Glutamatergic neuron (in vitro differentiated cells): ENCODE measurements at places on chromosomes 11 and 22.

GRCh38 chr11:7581021-7581590, 67.3 kb downstream of the PPFIBP2 start:
- peaks cover 2% of the 10 kb centered on the region for H3K27me3 ChIP-seq
- H3K36me3 ChIP-seq = no peaks in the 10 kb centered on the region
- no peak overlapping the region for H3K4me3 ChIP-seq
- no peak for DNase-seq
- no peak overlapping the region for H3K27ac ChIP-seq

DNA sequence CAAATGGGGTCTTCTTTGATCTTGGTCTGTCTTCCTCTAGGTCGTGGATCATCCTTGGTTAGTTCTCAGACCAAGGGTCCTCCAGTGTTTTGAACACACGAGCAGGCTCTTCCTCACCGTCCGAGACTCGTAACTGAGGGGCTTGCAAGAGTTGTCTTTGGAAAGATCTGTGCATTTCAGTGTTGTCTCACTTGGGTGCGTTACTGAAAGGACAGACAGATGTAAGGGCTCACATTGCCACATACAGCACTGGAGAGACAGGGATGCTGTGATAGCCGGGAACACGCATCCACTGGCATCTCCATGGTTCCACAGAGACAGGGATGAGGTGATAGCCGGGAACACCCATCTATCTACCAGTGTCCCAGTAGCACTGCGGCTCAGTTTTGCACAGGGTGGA, 15.7 kb downstream of the GLB1L2 start:
- H3K27me3 ChIP-seq = peaks cover 6% of the 10 kb centered on the region
- no peaks in the 10 kb centered on the region for H3K4me1 ChIP-seq
- H3K36me3 ChIP-seq = no peaks in the 10 kb centered on the region
- no peak overlapping the region for H3K4me3 ChIP-seq
- H3K27ac ChIP-seq = no peak overlapping the region

GRCh38 chr11:71370020-71370747, 78.0 kb downstream of the DHCR7 start:
- DNase-seq = no peak
- H3K27me3 ChIP-seq = peaks cover 6% of the 10 kb centered on the region
- no peaks in the 10 kb centered on the region for H3K36me3 ChIP-seq
- no peak overlapping the region for H3K27ac ChIP-seq
- no peak overlapping the region for H3K4me3 ChIP-seq

DNA sequence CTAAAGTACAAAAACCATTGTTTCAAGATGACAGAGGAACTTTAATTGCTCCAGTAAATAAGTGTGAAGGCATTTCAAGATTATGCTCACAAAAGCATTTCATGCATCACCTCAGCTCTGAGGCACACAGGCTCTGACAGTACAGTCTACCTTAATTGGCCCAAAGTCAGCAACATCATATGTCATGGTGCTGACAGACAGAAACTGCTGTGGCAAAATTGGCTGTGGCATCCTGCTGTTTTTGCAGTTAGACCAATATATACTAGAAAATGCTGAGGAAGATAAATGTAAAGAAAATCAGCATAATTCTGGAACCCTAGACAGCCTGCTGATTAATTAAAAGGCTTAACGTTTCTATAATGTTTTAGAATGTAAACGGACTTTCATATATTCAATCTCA, 34.9 kb upstream of the PPP2R1B start:
- H3K4me3 ChIP-seq = no peak overlapping the region
- peaks cover 7% of the 10 kb centered on the region for H3K4me1 ChIP-seq
- DNase-seq = no peak
- no peak overlapping the region for H3K27ac ChIP-seq
- peaks cover 10% of the 10 kb centered on the region for H3K36me3 ChIP-seq

DNA sequence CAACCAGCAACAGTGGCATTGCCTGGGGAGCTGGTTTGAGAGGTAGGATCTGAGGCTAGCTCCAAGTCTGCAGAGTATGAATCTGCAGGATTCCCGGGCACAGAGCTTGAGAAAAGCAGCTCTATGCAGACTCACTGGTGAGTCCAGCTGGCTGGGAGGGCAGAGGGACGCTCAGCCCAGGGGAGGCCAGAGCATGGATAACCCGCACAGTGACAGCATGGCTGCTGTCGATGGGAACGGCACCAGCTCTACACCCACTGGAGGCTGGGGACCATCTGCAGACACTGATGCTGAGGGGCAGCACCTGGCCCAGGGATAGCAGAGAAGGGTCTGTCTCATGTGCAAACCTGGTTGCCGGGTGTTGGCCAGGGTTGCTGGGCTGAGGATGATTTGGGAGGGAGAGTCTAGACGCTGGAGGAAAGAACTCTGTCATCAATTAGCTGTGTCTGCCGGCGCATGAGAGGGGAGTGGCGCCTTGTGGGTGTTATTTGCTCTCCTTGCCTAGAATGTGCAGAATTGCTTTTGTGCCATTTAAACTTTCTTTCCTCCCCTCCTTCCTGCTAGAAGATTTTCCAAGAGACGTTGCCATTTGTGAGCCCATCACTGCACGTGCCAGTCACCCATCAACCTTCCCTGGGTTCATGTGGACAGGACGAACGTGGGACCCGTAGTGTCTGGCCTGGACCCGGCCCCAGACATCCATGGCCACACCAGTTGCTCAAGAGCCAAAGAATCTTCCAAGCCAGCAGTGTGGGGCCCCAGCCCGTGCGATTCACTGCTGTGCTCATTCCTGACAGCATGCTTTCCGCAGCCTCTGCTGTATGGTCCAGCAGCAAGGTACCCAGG, 19.1 kb upstream of the LINC01488 start:
- H3K27ac ChIP-seq = no peak overlapping the region
- H3K4me1 ChIP-seq = peaks cover 9% of the 10 kb centered on the region
- no peak overlapping the region for H3K4me3 ChIP-seq
- H3K27me3 ChIP-seq = peaks cover 11% of the 10 kb centered on the region
- no peak for DNase-seq

- no peaks in the 10 kb centered on the region for H3K36me3 ChIP-seq
- no peak overlapping the region for H3K4me3 ChIP-seq
- H3K4me1 ChIP-seq = no peaks in the 10 kb centered on the region
Observed at GRCh38 chr11:17568944-17569343, 21.9 kb downstream of the OTOG start.

DNA sequence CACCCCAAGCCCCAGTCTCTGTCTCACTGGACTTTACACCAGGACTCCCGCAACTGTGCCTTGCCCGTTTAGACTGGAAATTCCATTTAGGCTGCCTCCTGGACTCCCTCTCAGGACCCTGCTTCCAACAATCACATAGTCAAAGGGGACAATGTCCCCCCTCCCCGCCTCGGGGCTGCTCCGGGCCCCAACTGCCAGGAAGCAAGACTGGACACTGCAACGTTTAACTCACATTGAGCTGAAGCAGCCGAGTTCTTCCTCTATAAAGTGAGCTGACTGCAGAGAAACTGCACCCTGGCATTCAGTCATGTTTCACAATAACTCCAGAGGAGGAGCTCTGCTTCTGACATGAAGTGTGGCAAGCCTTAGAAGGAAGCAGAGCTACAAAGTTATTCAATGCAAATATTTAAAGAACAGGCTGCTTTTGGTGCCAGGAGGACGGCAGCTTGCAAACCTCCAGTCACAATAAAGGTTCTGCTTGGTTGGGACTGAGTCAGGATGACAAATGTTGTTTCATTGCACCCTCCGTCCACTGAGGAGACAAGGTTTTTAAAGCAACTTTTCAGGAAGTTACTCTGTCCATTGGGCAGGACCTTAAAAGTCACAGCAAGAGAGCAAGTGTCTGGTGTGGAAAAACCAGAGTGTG, 19.9 kb downstream of the PACSIN2 start:
- peaks cover 2% of the 10 kb centered on the region for H3K27me3 ChIP-seq
- H3K27ac ChIP-seq = no peak overlapping the region
- no peak for DNase-seq
- no peaks in the 10 kb centered on the region for H3K4me1 ChIP-seq
- H3K4me3 ChIP-seq = no peak overlapping the region

- peaks cover 14% of the 10 kb centered on the region for H3K27me3 ChIP-seq
- DNase-seq = no peak
- H3K27ac ChIP-seq = no peak overlapping the region
- no peak overlapping the region for H3K4me3 ChIP-seq
- peaks cover 11% of the 10 kb centered on the region for H3K36me3 ChIP-seq
- no peaks in the 10 kb centered on the region for H3K4me1 ChIP-seq
Observed at GRCh38 chr22:47398491-47398890, 636.0 kb downstream of the TBC1D22A start.

DNA sequence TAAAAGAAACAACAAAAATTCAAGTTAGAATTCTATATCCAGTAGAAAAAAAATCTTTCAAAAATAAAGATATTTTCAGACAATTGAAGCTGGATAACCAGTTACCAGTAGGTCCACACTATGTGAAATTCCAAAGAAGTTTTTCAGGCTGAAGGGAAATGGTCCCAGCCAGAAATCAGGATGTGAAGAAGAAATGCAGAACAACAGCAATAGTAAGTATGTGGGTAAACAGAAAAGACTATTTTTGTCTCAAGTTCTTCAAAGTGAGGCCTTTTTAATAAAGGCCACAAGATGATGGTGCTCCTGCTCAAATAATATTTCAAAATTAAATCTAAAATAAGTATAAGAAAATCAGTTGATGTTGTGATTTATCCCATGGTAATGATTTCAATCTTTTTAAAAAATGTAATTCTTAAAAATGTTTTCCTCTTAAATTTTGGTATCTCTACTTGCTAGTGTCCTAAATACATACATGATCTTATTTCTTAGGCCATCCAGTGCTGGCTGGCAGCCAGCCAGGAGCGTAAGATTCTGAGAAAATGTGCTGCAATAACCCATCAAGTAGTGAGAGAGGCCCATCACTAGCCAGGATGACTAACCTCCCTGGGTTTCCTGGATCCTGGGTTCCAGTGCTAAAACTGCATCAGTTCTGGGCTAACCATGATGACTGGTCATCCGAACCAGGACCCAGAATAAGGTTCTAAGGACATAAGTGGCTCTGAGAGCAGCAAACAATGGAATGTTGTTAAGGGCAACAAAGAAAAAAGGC, 15.6 kb upstream of the UCP3 start:
- DNase-seq = no peak
- H3K4me3 ChIP-seq = no peak overlapping the region
- no peak overlapping the region for H3K27ac ChIP-seq
- no peaks in the 10 kb centered on the region for H3K27me3 ChIP-seq

DNA sequence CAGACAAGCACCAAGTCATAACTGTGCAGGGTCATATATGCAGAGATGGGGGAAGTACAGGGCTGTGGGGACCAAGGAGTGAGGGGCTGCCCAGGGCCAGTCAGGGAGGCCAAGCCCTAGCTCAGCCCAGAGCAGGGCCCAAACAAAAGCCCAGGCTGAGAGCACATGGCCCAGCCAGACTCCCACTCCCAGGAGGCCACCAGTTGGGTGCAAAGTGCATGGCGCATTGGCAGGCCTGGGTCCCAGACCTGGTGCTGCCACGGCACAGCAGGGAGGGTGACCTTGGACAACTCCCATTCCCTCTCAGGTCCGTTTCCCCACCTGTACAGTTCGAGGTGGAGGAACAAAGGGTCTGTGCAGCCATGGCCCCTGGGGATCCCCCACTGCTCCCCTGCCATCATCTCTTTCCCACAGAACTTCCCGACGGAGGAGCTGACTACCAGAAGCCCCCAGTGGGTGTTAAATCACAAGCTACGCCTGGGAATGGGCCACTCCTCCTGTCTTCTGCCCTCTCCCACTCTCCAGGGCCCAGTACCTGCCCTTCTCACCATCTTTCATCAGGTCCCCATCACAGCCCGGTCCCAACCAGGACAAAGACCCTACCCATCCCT, 608 bp downstream of the NIPSNAP1 start:
- H3K27me3 ChIP-seq = peaks cover 2% of the 10 kb centered on the region
- peak overlapping the region; percentile 100 for H3K27ac ChIP-seq
- H3K4me1 ChIP-seq = peaks cover 3% of the 10 kb centered on the region
- peak; percentile 43 for DNase-seq
- peak overlapping the region; percentile 100 for H3K4me3 ChIP-seq
- no peaks in the 10 kb centered on the region for H3K36me3 ChIP-seq

DNA sequence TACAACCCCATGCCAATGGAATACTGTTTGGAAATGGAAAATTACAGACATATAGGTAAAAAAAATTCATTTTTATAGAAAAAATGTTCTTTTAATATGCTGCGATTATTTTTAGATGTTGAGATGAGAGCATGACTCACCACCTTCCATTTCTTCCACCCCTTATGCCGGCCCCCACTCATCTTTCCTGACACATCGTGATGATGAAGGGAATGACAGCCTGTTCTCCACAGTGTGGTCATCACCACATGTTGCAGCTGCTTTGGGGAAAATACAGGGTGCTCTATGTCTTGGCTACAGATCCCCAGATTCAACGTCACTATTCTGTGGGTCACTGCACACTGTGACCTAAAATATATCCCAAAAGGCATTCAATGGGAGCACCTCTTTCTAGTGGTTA, 916.2 kb downstream of the METTL15 start:
- H3K27ac ChIP-seq = no peak overlapping the region
- H3K36me3 ChIP-seq = no peaks in the 10 kb centered on the region
- H3K27me3 ChIP-seq = no peaks in the 10 kb centered on the region
- no peaks in the 10 kb centered on the region for H3K4me1 ChIP-seq
- no peak for DNase-seq

- H3K36me3 ChIP-seq = no peaks in the 10 kb centered on the region
- peaks cover 9% of the 10 kb centered on the region for H3K4me1 ChIP-seq
- H3K27ac ChIP-seq = no peak overlapping the region
- no peak for DNase-seq
- no peak overlapping the region for H3K4me3 ChIP-seq
Observed at GRCh38 chr11:121767433-121767832, 314.7 kb upstream of the SORL1-AS1 start.

DNA sequence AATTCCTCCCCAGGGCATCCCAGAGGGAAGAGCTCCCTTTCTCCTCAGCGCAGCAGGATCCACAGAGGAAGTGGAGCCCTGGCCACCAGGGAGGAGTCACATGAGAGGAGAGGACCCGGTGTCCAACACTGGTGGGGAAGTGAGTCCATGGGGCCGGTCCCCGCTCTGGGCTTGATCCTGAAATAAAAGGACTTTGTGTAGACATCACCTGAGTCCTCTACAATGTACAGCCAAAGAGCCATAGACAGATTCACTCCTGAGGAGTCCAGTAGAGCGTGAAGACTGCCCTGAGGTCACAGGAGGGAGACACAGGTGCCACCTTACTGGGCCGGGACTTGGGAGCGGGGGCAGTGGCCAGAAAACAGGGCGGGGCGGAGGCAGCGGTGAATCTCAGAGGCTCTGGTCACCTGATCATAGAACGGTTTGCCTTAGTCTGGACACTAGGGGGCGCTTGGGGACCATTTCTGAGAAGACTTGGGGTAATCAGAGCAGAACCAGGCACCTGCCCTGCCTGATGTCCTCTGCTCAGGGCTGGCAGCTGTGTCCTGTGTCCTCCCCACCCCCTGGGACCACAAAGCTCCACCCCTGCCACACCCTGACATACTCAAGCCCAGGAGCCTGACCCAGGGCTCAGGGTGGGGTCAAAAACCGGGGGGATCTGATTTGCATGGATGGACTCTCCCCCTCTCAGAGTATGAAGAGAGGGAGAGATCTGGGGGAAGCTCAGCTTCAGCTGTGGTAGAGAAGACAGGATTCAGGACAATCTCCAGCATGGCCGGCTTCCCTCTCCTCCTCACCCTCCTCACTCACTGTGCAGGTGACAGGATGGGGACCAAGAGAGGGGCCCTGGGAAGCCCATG, 112.7 kb downstream of the VPREB1 start:
- H3K4me3 ChIP-seq = no peak overlapping the region
- H3K27ac ChIP-seq = no peak overlapping the region
- peaks cover 7% of the 10 kb centered on the region for H3K4me1 ChIP-seq
